ENCODE measurements at places on chromosomes 7 and 10.

GRCh38 chr7:142181211-142181610, 69.7 kb downstream of the MGAM2 start:
- no peak for DNase-seq

- no peak for DNase-seq
These were observed 24.2 kb upstream of the DDC start for GRCh38 chr7:50589364-50589763.

DNA sequence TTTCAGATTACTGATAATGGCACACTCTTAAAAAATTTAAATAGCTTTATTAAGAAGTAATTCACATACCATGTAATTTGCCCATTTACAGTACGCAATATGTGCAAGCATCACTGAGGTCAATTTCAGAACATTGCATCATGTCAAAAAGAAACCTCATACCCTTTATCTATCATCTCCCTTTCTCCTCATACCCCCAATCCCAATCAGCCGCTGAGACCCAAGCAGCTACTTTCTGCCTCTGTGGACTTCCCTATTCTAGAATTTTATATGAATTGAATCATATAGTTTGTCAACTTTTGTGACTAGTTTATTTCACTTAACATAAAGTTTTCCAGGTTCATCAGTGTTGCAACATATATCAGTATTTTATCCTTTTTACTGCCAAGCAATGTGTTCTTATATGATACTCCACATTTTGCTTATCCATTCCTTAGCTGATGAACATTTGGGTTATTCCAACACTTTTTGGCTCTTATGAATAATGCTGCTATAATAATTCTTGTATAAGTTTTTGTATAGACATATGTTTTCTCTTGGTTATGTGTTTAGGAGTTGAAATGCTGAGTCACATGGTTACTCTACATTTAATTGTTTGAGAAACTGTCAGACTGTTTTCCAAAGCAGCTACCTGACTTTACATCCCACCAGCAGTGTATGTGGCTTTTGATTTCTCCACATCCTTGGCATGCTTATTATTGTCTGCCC, 26.9 kb upstream of the TPK1 start:
- no peak for DNase-seq

DNA sequence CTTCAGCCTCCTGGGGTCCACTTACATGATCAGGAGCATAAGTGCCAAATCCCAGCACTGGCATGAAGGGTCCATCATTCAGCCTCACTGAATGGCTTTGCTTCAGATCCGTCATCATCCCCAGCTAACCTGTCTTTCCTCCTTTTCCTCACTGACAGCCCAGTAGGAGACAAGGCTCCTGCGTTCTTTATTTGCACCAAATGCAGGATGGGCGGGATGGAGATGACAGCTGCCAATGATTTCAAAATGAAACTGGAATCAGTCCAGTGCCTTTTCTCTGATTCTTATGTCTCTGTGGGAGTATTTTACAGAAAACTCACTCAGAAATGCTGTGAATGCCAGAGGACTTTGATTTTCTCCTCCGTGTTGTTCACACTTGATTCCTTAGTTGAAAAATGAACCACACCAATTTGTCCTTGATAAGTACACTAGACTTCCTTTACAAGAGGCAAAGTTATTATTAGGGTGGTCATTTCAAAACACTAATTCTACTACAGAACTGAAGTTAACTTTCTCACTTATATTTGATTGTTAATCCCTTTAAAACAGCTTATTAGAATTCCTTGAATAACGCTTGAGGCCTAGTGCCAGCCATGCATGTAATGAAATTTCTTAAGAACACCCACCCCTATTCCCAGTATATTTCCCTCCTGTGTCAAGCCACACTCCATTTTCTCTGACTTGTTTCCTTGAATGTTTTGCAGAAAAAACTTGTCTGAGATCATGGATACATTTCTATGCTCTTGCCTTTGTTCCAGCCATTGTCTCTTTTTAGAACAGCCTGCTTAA, at the start of gene AKR1C8:
AKR1C8 (minus strand) TSS at position 164 of the 789 bp plus-strand sequence; CDS start at position 118, 46 bp downstream.
- DNase-seq, result no peak

GRCh38 chr10:102517553-102517952, 13.8 kb downstream of the SUFU start:
- DNase-seq, result no peak

DNA sequence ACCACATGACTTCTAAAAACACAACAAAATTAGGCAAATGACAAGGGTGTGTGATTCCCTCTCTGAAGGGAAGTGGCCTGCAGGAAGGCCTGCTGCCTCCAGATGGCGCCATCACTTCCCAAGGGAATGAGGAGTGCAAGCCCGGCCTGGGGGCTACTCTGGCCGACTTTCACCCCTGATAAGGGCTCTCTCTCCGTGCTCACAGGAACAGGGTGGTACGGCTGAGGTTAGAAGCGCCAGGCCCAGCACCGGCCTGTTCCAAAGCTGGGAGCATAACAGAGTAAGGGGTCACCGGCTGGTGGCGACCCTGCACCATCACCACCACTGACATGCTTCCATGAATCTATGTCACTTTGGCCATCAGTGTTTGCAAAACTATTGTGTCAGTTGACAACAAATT, 13.1 kb downstream of the RBP3 start:
- peak; percentile 66 for DNase-seq

- DNase-seq, result no peak
These were observed 37.1 kb downstream of the SLC25A13 start for GRCh38 chr7:96284835-96285234.

GRCh38 chr7:22992874-22993840, 20.8 kb downstream of the HYCC1 start:
- no peak for DNase-seq

DNA sequence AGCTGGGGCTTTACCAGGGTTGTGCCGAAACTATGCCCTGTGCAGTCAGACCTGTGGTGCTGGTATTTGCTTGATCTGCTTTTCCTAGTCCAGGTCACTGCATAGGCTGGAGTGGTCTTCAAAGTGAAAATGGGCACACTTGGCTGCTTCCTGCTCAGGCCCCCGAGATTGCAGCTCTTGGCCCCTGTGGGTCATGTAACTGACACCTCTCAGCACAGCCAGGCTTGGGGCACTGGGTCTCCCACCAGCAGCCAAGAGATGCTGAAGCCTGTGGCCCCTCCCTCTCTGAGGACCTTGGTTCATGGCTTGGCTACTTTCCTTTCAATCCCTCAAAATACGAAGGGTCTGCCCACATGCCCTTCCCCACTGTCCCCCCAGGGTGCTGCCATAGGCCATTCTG, 33.7 kb downstream of the PDIA4 start:
- no peak for DNase-seq

- peak; percentile 65 for DNase-seq
These were observed 115.8 kb downstream of the THSD7A start for GRCh38 chr7:11716185-11716584.

GRCh38 chr7:129176916-129177710, 11.3 kb upstream of the SMO start:
- DNase-seq, result no peak

DNA sequence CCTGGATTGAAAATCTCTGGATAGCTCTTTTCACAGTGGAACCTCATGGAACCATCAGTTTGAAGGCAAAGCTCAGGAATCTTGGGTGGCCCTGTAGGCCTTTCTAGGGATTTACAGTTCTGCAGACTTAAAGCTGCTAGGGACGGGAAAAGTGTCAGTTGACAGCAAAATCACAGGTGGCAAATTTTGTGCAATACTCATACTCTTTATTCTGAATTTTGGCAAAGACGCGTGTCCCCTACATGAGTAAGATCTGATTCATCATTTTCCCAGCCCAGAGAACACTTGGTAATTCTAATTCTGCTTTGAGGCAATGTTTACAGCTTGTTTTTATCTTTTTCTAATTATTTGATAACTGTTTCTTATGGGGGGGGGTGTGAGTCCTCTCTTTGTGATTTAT, 3.6 kb downstream of the LRRC17 start:
- DNase-seq, result peak; percentile 53

DNA sequence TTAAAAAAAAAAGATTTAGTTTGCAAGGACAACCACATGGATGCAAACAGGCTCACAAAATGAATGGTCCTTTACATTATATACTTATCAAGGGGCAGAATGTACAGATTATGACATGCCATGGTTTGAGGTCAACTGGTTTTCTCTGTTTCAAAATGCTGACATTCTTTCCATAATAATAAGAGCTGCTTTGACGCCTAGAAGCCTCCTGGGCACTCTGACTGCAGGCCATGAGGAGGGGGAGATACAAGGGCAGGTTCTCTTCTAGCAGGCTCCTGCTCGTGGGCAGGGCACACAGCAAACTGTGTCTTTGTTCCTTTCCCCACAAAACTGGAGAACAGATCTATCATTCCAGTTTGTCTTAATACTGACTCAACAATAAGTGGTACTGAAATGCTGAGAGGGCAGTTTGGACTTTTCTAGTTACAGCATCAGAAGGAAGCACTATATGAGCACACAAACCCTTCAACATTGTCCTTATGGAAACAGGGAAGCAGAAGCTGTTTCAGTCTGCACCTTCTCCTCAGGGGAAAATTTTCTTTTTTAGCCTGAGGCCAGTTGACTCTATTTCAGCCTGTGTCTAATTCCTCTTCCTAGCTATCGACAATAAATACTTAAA, 314.9 kb upstream of the AOAH start:
- DNase-seq, result no peak

GRCh38 chr7:42161719-42162118, 75.3 kb downstream of the GLI3 start:
- no peak for DNase-seq

GRCh38 chr7:15603124-15603523, 41.3 kb upstream of the AGMO start:
- peak; percentile 11 for DNase-seq

- DNase-seq, result no peak
These were observed 181.4 kb downstream of the ARID5B start for GRCh38 chr10:62082729-62083411.

GRCh38 chr10:72665925-72666324, 26.0 kb upstream of the MCU start:
- no peak for DNase-seq

GRCh38 chr10:78028438-78029268, 662 bp downstream of the POLR3A start:
- DNase-seq, result peak; percentile 23

GRCh38 chr10:660413-660969, 29.0 kb downstream of the DIP2C start:
- DNase-seq, result no peak

DNA sequence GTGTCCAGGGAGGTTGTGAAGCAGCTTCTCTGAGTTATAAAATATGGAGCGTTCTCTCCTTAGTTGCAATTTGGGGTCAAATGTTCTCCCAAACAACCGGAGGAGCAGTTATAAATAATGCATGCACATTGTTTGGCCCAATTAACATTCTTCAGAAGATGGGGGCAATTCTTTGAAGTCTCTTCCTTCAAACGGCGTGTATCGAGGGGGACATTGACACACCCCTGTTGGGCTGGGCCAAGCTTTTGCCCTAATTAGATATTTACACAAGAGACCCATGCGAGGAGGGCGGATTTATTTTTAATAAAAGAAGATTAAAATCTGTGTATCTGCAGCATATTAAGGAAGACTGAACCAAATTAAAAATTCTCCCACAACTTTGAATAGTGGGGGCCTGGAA, 107.3 kb downstream of the PTPRE start:
- no peak for DNase-seq

DNA sequence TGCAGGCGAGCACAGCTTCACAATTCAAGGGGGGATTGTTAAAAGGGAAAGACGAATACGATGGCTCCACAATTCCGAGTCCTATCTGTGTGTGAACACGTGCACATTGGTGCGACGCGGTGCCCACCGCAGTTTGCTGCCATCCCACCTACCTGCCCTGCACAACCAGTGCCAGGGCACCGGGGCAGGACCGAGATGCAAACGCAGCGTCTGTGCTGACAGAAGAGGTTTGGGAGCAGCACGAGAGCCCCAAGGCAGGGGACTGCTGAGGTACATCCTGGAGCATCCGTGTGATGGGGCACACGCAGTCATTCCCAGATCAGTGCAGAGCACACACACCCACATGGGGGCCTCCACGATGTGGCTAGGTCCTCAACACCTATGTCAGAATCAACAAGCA, 221.3 kb downstream of the DNAJB6 start:
- DNase-seq, result no peak

DNA sequence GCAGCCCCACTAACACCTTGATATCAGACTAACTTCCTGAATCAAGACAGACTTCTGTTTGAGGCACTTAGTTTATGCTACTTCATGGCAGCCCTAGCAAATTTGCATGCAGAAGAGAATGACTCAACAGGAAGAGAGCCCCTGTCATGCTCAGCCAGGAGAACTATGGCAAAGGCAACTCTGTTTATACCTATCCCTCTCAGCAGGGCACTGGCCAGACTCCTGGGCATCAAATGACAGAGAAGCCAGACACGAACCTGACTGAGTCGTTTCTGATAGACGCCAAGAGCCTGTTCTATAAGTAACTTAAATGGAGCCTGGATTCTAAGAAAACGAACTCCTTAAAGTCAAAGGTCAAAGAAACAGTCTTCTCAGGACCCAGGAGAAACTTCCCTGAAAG, 50.9 kb upstream of the UNC5B start:
- DNase-seq, result peak; percentile 36

GRCh38 chr10:71888623-71889387, 37.8 kb upstream of the PSAP start:
- DNase-seq, result peak; percentile 41

GRCh38 chr7:142030294-142030693, 34.6 kb downstream of the MGAM start:
- DNase-seq, result peak; percentile 16

DNA sequence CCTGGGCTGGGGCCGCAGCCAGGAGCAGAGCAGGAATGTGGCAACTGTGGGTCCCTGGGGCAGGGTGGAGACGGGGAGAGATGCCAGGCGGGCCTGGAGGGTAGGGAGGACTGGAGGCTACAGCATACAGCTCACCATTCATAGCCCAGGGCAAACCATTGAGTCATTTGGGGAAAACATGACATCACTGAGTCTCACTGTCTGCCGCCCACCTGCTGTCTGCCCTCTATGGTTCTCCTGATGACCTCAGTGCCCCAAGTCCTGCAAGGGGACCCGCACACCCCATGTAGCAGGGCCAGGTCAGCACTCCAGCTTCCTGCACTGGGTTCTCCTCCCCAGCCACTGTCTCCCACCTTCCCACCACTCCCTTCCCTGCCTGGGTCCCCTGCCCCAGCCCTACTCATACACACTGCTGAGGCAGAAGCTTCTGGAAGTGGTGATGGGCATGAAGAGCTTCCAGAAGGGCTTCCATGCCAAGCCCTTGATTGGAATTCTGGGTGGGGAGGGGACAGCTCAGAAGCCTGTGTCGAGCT, 10.4 kb downstream of the CHST3 start:
- peak; percentile 87 for DNase-seq
